ENCODE measurements at places on chromosomes 11 and 22. TPM values are rescaled to one million over a fixed set of nuclear protein-coding genes. Genes with fewer than 3 reads are reported as not detected.

DNA sequence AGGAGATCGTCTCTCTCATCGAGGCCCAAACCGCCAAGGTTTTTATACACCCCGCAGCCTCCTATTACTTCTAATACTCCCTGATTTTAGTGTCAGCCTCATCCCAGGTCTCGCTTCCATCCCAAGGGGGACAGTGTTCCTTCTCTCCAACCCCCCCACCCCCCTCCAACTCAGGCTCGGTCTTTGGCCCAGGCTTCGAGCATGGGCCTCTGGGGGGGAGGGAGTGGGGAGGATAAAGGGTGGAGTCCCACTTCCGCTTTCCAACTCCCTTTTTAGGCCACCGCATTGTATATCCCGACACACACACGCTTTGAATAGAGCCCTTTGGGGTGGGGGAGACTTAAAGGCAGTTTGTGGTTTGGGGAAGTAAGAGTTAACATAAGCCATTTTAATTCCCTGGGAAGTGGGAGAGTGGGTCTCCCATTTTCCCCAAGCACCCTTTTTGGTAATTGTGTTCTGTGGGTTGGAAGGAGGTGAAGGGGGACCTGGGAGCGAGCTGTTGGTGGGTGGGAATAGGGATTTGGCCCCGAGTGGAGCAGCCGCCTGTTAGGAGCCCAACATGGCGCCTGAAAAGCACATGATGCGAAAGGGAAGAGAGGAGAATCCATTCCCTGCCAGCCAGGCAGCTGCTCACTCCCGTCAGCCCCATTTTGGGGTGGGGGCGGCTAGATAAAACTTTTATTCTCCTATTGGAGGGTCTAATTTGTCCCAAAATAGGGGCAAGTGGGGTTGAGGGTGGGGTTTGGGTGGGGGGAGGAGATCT is 844 bp downstream of the PCF11 start:
- DNase-seq, result peak; percentile 82

- peak; percentile 46 for DNase-seq
Observed at GRCh38 chr11:128474036-128474874, 113.1 kb downstream of the ETS1 start.

GRCh38 chr22:37329238-37330140 is 47.2 kb downstream of the CYTH4 start:
- peak; percentile 38 for DNase-seq

DNA sequence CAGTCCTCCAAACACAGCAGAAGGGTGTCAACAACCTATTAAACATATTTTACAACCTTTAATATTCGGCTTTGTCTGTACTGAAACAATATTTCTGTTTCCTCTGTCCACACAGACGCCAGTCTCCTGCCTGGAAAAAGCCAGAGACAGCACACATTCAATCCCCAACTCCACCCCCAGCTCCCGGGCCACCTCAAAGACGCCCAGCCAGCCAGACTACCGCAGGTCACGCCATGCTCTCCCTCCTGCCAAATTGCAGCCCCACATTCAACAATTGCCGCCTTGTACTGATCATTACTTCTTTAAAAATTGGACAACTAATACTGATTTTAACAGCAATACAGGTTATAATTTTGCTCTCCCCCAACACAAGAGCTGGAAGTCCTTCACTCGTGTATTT is 1.2 kb downstream of the SERGEF start:
- peak; percentile 1 for DNase-seq

DNA sequence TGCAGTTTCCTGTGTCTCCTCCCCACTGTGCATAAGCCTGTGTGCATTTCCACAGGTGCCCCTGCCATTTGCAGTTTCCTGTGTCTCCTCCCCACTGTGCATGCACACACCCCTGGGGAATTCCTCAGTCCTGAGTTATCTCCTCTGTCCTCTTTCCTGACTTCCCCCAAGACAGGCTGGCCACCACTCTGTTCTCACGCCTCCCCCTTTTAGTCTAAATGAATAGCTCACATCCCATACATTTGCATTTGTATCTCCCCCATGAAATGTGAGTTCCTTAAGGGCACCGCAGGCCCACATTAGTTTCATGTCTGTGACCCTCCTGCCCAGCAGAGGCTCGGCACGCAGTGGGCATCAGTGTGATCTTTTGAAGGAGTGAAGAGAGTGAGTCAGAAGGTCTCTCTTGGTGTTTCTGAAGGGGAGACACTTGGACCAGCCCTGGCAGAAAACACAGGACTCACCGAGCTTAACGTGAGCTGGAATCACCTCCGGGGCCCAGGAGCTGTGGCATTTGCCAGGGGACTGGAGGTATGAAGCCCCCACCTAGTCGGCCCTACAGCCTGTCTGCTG is 6.2 kb downstream of the LRRC74B start:
- DNase-seq, result peak; percentile 33

DNA sequence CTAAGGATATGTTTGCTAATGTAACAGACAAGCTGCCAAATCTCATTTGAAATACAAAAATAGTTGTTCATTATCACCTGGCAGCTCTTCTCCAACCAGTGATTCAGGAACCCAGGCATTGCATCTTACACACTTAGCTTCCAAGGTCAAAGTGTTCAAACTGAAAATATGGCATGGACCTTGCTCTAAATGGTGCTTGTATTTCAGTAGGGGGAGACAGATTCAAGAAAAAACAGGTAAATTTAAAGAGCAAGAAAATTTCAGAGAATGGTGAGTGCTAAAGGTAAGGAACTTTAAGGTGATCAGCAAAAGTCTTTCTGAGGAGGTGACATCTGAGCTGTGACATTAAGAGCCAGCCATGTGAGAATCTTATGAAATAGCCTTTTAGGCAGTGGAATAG is 82.8 kb upstream of the E2F8 start:
- DNase-seq, result no peak

DNA sequence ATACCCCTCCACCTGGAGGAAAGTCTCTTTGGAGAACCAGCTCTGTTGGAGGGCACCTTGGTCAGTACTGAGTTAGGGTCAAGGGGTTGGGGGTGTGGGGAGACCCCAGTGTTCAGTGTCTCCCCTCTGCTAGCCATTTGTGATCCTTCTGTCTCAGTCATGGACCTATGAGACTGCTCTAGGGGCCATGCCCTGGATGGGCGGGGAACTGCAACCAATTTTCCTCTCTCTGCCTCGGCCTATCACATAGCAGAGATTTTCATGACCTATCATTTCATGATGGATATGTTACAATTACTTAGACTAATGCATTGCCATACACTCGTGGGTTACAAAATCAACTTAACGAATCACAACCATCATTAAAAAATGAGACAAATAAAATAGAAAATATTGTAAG is 7.4 kb downstream of the OTOG start:
- no peak for DNase-seq

GRCh38 chr22:40412441-40412840 is 42.0 kb downstream of the SGSM3 start:
- no peak for DNase-seq

Gene ROBO4
- 1.3 TPM for total RNA-seq

Gene OR51B4
- total RNA-seq, result not detected

Gene P2RY2
- total RNA-seq, result not detected

Gene MAPK8IP2
- total RNA-seq, result 0.38 TPM

Gene GAB4
- total RNA-seq, result not detected
